Stimulated activated CD4-positive, alpha-beta T cell treated with anti-CD3 and anti-CD28 coated beads, Interleukin-4, amount 100 ng/mL, for 4 hours (primary cell): ENCODE measurements at places on chromosomes 4 and X.

DNA sequence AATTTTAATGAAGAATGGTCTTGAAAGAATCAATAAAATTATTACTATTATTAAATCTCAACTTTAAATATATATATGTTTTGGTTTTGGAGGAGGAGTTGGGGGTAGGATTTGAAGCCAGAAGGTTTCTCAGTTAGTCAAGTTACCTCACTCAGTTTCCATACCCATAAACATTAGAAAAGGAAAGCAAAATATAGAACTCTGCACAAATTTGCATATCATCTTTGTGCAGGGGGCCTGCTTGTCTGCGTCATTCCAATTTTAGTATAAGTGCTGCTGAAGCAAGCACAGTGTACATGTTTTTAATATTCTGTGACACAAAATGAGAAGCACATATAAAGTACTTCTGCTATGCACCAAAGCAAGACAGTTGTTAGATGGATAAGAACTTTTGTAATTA is 47.5 kb upstream of the SCRG1 start:
- DNase-seq: no peak

DNA sequence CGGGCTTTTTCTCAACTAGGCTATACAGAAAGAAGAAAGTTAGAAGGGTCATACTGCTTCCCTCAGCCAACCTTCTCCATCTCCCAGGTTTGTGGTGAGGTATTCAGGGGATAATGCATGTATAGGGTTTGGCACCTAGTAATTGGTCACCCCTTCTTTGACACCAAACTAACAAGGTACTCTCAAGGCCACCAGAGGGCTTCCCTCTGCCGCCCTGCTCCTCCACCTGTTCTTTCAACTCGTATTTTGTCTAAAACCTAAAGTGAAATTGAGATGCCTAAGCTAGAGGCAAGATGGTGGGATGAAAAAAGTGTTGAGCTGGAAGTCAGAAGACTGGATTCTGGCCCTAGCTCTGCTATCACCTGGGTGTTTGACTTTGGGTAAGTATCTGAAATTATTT is 22.0 kb downstream of the CT47C1 start:
- no peak for DNase-seq

- no peak for DNase-seq
Measured at GRCh38 chrX:110442635-110443034, 84.0 kb downstream of the RTL9 start.

DNA sequence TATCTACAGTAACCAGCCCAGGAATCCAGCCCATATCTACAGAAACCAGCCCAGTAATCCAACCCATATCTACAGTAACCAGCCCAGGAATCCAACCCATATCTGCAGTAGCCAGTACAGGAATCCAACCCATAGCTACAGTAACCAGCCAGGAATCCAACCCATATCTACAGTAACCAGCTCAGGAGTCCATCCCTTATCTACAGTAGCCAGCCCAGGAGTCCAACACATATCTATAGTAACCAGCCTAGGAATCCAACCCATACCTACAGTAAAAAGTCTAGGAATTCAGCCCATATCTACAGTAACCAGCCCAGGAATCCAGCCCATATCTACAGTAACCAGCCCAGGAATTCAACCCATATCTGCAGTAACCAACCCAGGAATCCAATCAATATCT is 445.0 kb upstream of the BOD1L1 start:
- DNase-seq: no peak

DNA sequence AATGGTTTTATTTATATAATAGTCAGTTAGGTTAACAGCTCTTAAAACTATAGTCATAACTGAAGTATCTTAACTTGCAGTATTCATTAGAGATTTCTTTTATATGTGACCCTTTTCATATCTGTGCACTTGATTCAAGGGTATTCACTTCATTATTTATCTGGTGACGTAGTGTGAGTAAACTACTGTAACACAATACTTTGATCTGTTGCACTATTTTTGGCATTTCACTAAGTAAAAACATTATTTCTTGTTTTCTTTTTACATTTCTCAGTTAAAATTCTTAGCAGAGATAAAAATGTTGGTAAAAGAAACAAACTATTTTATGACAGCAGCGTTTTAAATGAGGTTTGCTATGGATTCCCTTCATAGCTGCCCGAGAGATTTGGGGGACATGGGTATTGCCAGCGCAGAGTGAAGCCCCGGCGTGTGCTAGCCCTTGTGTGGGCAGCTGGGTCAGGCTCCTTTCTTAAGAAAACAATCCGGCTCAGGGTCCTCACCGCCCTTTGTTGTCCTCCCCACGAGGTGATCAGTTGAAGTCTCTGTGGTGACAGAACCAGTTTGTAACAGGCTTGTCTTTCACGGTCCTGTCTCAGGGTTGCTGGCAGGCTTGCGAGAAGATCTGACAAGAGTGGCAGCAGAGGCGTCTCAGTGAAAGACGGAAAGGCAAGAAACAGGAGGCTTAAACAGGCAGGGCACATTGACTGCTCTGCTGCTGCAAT is 293.4 kb downstream of the BMPR1B start:
- DNase-seq: no peak

DNA sequence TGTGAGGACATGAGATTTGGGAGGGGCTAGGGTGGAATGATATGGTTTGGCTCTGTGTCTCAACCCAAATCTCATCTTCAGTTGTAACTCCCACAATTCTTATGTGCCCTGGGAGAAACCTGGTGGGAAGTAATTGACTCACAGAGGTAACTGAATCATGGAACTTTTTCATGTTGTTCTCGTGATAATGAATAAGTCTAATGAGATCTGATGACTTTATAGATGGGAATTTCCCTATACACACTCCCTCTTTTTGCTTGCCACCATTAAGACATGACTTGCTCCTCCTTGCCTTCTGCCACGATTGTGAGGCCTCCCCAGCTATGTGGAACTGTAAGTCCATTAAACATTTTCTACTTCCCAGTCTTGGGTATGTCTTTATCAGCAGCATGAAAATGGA is 253.2 kb upstream of the GK2 start:
- DNase-seq: no peak

DNA sequence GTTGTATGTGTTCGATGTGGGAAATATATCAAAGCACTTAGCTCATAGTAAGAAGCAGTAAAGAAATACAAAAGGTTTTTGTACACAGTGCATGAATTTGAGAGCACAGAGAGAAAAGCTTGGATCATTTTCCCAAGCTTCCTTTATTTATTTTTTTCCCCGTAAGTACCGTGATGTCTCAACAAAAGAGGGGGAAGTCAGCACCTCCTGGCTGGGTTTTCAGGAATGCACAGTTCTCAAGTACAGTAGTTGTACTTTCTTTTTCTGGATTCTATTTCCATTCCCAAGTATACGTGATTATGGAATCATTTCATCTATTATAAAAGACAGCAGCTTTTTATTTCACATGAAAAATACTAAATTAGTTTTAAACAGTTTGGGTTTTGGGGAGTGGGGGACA is 171.5 kb upstream of the EDNRA start:
- DNase-seq: no peak
